Epithelial cell of alveolus of lung (primary cell): ENCODE measurements at places on chromosomes 1 and 21. TPM values are rescaled to one million over a fixed set of nuclear protein-coding genes. Genes with fewer than 3 reads are reported as not detected.

The CFAP107 gene
- not detected in 2 replicates for total RNA-seq

The CLIC6 gene
- 0.24 and 0.26 TPM in 2 replicates for total RNA-seq

The PDE9A gene
- total RNA-seq, result 4.1 and 6.9 TPM in 2 replicates

The ZNF684 gene
- total RNA-seq, result 4.6 and 5.0 TPM in 2 replicates

The MATN1 gene
- total RNA-seq, result under 0.01 TPM in 1 of 2 replicates, not detected in the other

The TSSK3 gene
- total RNA-seq, result not detected in 2 replicates

The DNALI1 gene
- 8.0 and 12.6 TPM in 2 replicates for total RNA-seq

The ZMPSTE24 gene
- total RNA-seq, result 35.9 and 41.8 TPM in 2 replicates

The MMEL1 gene
- total RNA-seq, result 0.32 and 0.39 TPM in 2 replicates

The SPRR2A gene
- not detected in 2 replicates for total RNA-seq

The S1PR1 gene
- total RNA-seq, result 13.7 and 69.9 TPM in 2 replicates

The RAP1A gene
- total RNA-seq, result 34.1 and 41.7 TPM in 2 replicates

The OR2T11 gene
- not detected in 2 replicates for total RNA-seq

The OR2T27 gene
- total RNA-seq, result not detected in 2 replicates

The ACTRT2 gene
- total RNA-seq, result not detected in 2 replicates

The AMY1A gene
- not detected in 2 replicates for total RNA-seq

The OPRD1 gene
- total RNA-seq, result 0.16 TPM in 1 of 2 replicates, not detected in the other

The DMBX1 gene
- total RNA-seq, result not detected in 2 replicates

The EXO5 gene
- 9.1 and 25.4 TPM in 2 replicates for total RNA-seq

The OR2T34 gene
- not detected in 2 replicates for total RNA-seq

The BGLAP gene
- total RNA-seq, result 1.2 TPM in 1 of 2 replicates, not detected in the other
